ENCODE measurements at places on chromosomes 1 and 21.

DNA sequence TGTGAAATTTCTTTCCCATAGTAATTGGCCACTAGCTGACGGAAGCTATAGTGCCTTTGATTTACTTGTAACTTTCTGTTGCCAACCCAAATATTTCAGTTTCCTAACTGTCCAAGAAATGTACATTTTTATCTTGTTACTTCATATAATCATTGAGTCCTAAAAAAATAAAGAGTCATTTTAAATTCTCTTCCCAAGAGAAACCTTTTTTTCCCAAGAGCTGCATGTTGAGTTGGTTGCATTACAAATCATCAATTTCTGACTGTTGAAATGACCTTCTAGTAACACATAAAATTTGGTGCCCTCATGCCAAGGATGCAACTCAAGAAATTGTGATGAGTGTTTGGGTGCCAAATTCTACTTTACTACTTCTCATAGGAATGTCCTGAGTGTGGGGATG lies 61.0 kb downstream of the HMCN1 start:
- no peak for DNase-seq

DNA sequence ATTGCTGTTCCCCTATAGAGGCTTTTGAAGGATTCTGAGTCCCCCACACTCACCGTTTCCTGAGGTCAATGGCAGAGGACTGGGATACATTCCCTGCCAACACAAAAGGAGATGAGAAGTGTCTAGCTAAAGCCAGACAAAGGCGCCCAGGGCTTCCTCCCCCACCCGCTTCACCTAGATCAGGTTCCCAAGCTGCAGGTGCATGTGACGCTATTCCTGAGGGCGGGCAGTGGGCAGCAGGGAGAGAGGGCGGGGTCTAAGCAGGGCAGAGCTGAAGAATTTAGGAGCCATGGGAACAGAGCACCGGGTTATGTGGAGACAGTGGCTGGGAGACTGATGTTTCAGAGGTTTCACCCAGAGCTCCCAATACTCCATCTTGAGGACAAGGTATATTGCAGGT lies 6.0 kb upstream of the ARHGEF2 start:
- DNase-seq: no peak

DNA sequence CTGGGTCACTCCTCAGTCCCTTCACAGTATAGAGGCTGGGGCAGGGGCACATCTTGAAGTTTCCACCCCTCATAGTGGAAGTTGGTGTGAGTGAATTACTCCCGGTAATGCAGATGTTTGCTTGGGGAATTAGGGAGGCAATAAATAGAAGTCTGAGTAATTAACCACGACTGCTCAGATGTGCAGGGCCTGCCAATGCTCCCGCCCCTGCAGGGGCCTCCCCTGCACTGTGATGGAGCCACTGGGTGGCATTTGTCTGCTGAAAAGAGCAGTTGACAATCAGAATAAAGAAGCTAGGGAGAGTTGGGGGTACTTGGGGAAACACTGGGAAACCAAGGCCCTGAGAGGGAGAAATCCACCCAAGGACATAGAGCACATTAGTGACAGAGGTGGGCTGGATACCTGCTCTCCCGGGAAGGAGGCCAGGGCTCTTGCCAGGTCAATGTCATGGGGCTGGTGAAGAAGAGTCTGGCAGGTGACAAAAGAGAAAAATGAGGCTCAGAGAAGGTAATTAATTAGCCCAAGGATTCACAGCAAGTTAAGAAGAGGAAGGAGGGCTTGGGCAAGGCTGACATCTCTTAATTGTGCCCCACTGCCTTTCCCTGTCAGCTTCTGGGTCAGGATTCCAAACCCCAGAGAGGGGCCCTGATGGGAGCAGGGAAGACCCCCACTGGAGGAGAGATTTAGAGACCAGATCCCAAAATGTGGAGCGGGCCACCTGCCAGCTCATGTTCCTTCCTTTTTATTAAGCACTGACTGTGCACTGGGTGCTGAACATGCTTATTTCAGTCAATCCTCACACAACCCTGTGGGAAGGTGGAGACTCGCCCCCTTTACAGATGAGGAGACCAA lies 436.2 kb downstream of the MATN1 start:
- DNase-seq: no peak

- DNase-seq: no peak
Measured at GRCh38 chr1:81345110-81345509, 455.6 kb upstream of the ADGRL2 start.

DNA sequence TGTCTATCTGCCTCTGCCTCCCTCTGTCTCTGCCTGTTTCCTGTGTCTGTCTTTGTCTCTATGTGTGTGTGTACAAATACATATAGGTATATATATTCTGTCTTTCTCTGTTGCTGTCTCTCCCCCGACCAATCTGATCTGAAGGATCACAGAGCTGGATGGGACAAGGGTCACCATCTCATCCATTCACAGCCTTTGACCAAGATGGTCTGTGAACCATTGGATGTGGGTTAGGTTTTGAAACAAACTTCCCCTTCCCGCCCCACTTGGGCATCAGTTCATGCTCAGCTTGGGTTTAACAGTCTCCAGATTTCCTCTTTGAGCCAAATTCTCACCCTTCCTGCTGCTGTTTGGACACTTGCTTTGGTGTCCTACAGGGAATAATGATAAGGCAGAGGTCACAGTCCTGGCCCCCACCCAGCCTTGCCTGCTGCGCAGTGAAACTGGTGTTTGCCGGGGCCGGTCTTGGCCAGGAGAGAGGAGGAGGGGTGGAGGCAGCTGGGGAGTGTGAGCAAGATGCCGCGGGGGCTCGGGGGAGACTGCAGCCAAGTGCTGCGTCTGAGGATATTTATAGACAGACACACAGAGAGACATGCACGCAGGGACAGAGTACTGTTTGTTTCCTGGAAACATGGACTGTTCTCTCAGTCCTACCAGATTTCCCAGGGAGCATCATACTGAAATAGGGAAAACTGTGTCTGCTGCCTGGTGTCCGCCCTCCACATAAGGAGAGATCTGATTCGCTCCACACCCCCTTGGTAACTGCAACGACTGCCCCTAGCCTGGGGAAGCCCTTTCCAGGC lies 27.0 kb upstream of the BTG2 start:
- DNase-seq: no peak

- no peak for DNase-seq
Measured at GRCh38 chr1:63968663-63969440, 195.0 kb downstream of the ROR1 start.

DNA sequence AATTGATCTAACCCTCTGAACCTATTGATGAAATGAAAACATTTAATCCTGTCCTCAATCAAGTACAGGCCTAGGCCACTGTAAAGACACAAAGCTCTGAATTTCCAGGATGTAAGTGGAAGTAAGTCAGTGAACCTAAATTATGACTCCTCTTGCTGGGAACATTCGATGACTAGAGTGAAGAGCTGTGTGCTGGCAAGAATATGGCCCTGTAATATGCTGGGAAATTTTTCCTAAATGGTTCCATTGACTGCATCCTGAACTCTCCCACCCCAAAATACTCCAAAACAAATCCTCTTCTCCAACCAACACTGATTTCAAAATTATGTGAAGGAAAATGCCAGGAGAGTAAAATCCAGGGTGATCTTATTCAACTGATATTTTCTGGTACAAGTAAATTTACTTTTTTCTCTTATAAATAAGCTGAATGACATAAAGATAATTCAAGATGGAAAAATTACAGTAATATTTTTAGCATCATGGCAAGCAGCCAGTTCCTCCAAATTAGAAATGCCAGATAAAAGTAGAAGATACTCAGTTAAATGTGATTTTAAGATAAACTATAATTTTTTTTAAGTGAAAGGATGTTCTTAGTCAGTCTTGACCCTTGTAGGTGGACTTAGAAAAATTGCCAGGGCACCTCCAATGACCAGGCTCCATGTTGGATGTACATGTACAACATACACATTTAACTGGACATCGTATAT lies 269.4 kb downstream of the PTGER3 start:
- DNase-seq: no peak

GRCh38 chr1:26279456-26280332 lies at the start of gene SH3BGRL3:
SH3BGRL3 (plus strand) TSS chr1:26280086; CDS start chr1:26280156, 70 bp downstream.
- DNase-seq: peak; percentile 52

GRCh38 chr1:65104854-65105534 lies 43.0 kb upstream of the AK4 start:
- DNase-seq: no peak

GRCh38 chr1:9439074-9439761 lies 100.0 kb upstream of the SLC25A33 start:
- no peak for DNase-seq

DNA sequence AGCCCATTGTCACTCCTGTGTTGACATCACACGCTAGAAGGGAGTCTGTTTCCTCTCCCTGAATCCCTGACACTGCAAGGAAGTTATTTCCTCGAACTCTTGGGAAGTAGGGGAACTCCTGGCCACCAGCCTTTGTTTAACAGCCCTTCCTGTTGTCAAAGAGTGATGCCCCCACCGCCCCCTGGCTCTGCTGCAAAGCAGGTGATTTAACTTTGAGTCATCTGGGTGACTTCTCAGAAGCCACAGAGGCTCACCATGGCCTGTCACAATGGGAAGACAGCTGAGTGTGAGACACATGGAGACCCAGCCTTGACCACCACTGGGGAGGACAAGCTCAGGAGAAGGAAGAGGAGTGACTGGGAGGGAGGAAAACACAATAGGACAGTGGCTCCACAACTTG lies 182.8 kb downstream of the PSMG1 start:
- DNase-seq: no peak

GRCh38 chr1:109864047-109864822 lies 46.4 kb upstream of the CSF1 start:
- no peak for DNase-seq

DNA sequence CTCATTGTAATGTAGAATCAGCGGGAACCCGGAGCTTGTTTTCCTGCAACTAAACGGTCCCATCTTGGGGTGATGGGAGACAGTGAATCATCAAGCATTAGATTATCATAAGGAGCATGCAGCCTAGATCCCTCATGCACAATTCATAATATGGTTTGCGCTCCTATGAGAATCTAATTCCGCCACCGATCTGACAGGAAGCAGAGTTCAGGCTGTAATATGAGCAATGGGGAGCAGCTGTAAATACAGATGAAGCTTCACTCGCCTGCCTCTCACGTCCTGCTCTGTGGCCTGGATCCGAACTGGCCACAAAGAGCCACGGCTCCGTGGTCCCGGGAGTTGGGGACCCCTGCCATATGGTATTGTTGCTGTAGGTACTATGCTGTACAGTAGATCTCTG lies 1.6 kb downstream of the IFI44 start:
- no peak for DNase-seq

- no peak for DNase-seq
Measured at GRCh38 chr21:38267136-38267755, 10.5 kb downstream of the KCNJ15 start.

GRCh38 chr1:244449936-244450508 lies 1.7 kb downstream of the ADSS2 start:
- DNase-seq: no peak

DNA sequence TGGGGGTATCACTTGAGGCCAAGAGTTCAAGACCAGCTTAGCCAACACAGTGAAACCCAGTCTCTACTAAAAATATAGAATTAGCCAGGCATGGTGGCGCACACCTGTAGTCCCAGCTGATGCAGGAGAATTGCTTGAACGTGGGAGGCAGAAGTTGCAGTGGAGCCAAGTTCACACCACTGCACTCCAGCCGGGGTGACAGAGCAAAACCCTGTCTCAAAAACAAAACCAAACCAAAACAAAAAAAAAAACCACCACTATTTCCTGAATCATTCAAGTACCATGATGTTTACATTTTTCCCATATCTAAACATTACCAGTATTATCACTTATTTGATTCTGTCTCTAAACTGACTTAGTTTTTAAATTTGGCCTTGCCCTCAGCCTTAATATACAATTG lies 29.5 kb downstream of the TUT4 start:
- DNase-seq: no peak

- DNase-seq: no peak
Measured at GRCh38 chr1:169486281-169487051, 722 bp upstream of the SLC19A2 start.

- DNase-seq: no peak
Measured at GRCh38 chr1:198713081-198713480, 74.2 kb downstream of the PTPRC start.

DNA sequence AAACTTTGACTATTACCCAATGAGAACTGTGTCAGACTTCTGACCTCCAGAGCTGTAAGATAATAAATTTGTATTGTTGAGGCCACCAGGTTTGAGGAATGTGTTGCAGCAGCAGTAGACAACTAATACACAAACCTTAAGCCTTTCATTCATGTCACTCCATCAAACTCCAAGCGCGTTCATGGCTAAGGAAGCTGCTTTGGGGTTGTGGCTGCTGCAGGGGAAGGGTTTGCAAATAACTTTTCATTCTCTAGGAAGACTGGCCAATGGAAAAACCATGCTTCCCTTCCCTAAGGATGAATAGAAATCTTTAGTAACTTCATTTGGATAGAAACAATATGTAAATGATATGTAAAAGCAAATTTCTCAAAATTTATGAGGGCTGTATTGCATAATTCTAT lies 170.4 kb downstream of the RHOU start:
- DNase-seq: no peak

DNA sequence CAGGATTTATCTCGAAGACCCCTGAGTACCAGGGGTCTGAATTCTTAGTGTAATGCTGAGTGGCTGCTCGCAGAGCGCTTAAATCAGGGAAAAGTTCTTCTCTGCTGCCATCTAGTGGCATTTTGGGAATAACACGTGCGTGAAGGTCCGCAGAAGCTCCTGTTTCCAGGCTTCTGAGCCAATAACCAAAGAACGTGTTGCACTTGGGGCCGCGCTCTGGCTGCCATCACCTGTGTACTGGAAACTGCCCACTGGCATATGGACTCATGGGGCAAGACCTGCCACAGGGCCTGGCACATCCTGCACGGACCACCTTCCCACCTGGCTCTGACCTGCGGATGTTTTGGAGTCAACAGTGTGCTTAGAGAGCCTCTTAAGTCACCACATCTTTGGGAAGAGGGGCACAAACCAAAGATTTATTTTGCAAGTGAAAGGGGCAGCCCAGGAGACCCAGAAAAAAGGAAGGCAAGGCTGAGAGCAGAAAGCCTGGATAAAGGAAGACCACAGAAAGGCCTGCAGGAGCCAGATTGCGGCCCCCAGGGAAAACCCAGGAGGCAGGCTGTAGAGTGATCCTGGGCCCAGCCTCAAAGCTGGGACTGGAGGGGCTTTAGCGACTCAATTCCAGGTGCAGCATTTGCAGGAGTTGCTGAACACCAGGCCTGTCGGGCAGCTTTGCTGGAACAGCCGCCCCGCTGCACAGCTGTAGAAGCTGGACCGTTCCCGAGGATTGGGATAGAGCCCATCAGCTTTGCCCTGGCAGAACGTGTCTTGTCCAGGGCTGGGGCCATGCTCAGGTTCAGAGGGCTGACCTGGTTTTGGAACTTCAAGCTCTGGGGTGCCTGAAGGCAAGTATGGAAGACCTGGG lies 13.0 kb downstream of the CHIT1 start:
- peak; percentile 18 for DNase-seq

DNA sequence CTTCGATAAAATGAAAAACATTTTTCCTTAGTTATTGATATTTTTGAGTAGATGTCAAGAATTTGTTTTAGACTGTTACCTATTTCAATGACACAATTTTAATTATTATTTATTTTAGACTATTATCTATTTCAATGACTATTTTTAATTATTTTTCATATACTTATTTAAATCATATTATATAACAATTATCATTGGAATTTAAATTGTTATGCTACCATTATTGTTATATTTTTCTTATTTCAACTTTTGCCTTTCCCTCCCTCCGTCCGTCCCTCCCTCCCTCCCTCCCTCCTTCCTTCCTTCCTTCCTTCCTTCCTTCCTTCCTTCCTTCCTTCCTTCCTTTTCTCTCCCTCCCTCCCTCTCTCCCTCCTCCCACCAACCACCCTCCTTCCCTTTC lies 229.3 kb downstream of the GRIK1 start:
- no peak for DNase-seq

- no peak for DNase-seq
Measured at GRCh38 chr1:231465051-231465450, 43.0 kb upstream of the EGLN1 start.

GRCh38 chr21:42421018-42421793 lies 17.5 kb downstream of the UBASH3A start:
- DNase-seq: no peak

All from stimulated activated CD8-positive, alpha-beta memory T cell treated with anti-CD3 and anti-CD28 coated beads, Interleukin-4, amount 100 ng/mL, for 4 hours (primary cell).